ENCODE measurements at places on chromosomes 2 and 18. TPM values are rescaled to one million over a fixed set of nuclear protein-coding genes. Genes with fewer than 3 reads are reported as not detected.

The HOXD4 gene
- total RNA-seq, result not detected

The CHPF gene
- total RNA-seq, result 40.9 TPM

The UGT1A4 gene
- 2.3 TPM for total RNA-seq

- no peak for DNase-seq
These were observed 2.0 kb downstream of the ANKAR start for GRCh38 chr2:189676471-189676870.

The SLC23A3 gene
- 3.1 TPM for total RNA-seq

The TMEM37 gene
- total RNA-seq, result 6.5 TPM

GRCh38 chr2:3414133-3414860 is 34.8 kb downstream of the TRAPPC12 start:
- no peak for DNase-seq

DNA sequence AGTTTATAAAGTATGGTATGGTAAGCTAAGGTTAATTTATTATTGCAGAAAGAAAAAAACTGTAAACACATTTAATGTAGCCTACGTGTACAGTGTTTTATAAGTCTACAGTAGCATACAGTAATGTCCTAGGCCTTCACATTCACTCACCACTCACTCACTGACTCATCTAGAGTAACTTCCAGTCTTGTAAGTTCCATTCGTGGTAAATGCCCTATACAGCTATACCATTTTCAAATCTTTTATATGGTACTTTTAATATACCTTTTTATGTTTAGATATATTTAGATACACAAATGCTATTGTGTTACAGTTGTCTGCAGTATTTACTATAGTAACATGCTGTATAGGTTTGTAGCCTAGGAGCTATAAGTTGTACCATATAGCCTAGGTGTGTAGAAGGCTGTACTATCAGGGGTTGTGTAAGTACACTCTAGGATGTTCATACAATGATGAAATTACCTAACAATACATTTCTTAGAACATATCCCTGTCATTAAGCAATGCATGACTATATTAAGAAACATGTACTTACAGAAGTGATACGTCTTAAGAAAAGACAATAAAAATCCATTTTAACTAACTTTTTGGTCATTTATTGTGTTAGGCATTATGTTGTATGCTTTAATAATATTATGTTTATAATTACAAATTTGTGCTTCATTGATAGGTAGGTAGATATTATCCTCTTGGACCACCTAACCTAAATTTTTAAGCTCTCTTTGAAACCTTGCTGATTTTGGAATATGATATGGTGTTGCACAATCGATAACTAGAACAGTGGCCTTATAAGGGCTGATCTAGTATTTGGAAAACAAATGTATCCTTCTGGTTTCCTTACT is 51.9 kb downstream of the VRK2 start:
- no peak for DNase-seq

DNA sequence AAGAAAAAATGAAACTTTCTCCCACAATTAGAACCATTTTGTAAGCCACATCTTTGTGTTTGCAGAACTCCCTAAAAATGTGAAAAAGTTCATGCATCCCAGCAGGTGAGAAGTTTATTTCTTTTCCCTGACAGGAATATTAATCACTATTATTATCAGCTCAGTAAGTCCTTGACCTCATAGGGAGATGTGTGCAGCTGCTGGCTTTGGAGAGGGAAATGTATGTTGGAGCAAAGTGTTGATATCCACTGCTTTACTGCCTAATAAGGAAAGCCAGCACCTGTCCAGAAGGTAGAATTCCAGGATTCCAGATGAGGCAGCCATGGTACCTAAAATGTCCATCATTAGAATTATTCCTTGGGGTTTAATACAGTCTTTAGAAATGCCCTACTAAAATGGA is 35.8 kb upstream of the CCNT2 start:
- DNase-seq, result no peak

DNA sequence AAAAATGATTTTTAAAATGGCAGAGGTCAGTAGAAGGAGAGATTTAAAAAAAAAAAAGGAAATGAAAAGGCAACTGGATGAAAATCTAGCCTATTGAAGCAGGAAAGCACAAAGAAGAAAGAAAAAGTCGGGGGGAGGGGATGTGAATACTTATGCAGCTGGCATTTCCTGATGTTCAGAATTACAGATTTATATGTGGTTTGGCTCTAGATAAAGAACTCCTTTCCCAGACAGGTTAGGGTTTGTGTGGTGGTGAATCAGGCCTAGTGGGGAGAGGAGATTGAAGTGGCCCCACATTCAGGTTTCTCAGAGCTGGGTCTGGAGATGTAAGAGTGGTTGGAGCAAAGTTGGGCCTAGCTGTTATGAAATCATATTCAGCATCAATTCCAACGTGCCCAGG is 394.4 kb downstream of the FIGN start:
- DNase-seq, result no peak

The NTSR2 gene
- not detected for total RNA-seq

DNA sequence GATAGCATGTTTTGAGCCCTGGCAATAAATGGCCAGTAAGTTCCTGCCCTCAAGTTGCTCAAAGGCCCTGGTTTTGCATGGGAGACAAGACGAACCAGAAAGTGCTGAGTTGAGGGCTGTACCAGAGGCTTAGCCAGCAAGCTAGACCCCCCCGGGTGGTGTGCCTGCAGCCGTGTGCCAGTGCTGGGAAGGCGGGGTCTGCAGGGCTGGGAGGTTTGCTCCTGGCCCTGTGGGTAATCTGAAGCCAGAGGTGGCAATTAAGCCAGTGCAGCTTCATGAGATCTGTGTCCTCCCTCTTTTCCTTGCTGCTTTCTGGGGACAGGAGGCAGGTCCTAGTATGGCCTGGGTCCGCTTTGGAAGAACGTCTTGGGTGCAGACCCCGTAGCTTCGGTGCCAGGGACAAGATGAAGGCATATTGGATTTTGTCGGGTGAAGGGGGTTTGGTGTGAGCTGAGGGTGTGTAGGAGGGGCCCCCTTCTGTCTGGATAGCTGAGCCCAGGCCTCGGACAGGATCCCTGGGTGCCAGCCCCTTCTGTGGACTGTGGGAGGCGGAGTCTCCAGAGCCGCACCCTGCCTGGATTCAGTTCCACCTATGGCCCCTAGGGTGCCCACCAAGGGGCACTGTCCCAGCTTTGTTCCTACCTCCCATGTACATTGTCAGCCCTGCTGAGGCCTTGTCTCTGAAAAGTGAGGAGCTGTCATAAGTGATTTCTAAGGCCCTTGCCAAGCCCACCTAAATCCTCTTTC is 15.6 kb downstream of the ATOH8 start:
- no peak for DNase-seq

The ALKAL2 gene
- total RNA-seq, result 9.3 TPM

The POTEI gene
- total RNA-seq, result not detected

DNA sequence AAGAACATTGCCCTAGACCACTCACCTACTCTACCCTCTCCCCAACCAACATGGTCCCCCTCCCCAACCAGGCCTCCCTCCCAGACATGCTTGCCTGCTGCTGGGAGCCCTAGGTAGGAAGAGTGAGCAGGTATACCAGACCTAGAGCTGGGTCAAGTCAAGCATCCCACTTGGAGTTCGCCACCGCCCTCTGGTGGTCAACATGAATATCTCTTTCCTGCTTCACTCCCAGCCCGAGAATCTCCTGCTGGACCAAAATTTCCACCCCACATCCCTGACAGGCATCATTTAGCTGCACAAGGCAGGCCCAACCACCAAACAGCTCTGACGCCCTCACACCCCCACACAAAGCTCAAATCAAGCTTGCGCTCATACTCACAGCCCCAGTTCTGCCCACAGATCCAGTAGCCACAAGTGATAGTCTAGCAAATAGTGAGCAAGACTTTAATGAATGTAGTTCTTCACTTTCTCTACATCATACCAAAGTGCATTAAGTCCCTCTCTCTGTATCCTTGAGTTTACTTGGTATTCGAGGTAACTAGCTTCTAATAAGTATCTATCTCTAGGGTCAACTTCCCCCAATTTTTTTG is 116.0 kb downstream of the TNS1 start:
- no peak for DNase-seq

The IL18RAP gene
- total RNA-seq, result not detected

DNA sequence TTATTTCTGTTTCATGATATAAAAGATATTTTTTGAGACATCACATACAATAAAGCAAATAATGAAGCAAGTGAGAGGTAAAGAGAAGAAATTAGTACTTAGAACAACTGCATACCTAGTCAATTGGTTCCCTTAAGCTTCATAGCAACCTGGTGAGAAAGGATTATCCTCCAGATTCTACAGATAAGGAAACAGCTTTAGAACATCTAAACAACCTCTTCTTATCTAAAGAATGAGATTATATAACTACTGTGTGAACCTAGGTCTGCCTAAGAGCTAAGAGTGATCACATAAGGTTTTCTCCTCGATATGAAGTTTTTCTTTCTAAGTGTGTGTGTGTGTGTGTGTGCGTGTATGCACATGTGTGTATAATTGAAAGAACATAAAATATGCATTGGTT is 265.1 kb downstream of the NOL4 start:
- no peak for DNase-seq

DNA sequence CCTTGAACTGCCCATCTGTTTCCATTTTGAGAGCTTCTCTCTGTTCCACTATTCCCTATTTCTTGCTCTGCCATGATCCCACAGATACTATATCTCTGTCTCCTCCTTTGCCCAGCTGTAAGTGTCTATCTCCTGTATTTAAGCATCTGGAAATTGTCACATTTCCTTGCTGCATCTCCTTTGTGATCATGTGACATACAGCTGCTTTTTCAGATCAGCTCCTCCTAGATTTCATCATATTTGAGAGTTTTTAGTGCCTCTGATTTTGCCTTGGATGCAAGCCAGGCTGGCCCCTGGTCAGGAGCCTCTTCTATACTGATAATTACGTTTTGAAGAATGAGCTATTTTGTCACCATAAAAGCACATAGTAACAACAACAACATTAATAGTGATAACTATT is 131.7 kb upstream of the TNP1 start:
- DNase-seq, result no peak

The KCNS3 gene
- total RNA-seq, result 34.8 TPM

- DNase-seq, result no peak
These were observed 29.0 kb downstream of the SERPINB5 start for GRCh38 chr18:63505566-63506335.

- DNase-seq, result no peak
These were observed 23.6 kb upstream of the MRPL33 start for GRCh38 chr2:27747827-27748352.

DNA sequence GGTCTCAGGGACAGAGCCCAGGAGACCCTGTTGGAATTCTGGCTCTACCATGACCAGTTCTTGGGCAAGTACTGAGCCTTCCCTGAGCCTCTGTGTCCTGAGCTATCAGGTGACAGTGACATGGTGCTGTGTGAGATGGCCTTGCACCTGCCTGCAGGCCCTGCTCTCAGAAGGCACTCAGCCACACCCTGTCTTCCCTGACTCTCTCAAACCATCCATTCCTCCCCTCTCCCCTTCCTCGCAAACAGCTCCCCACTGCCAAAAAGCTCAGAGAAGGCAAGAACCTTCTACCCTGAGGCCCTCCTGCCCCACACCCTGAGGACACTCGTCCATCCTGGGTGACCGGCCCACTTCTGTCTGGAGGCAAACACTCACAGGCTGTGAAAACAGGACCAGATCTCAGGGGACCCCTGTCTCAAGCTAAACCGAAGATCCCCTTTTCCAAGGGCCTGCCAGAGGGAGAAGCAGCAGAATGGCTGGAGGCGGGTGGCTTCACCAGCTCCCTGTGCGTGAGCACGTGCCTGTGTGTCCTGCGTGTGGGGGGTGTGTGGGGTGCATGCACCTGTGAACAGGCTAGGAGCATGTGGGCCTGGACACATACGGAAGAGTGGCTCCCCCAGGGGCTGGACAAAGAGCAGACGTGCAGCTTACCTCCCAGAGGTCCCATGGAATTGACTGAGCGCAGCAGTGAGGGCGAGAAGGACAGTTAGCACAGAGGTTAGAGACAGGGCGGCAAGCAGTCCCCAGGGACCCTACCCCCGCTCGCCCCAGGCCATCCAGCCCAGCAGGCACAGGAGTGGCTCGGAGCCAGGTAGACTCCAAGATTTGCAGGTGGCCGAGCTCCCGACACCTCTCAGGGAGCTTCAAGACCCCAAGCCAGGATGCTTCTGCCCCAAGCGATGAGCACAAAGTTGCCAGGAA is 53.9 kb downstream of the BIN1 start:
- peak; percentile 61 for DNase-seq

DNA sequence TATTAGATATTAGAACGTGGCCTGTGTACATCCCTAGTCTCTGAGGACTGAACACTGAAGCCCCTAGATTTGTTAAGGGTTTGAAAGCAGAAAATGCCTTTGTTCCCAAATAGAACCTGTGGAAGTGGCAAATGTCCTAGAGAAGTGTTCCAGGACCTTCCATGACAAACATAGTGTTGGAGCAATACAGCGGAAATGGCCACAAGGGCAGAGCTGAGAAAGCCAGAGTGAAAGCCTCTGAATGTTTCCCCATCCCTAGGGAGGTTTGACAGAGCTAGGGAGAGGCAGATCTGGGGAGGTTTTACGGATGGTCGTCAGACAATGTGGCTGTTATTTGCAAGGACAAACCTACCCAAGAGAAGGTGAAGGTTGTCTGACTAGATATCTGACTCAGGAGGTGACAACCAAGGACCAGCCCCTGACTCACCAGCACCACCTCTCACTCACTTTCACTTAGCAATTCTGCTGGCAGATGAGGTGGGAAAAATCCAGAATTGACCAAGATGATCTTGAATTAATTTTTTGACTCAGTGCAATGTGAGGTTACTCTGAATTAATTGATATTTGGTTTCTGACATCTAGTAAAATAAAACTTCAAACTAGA is 24.1 kb downstream of the RBM43 start:
- no peak for DNase-seq

GRCh38 chr2:238711346-238711745 is 136.5 kb upstream of the TWIST2 start:
- no peak for DNase-seq

DNA sequence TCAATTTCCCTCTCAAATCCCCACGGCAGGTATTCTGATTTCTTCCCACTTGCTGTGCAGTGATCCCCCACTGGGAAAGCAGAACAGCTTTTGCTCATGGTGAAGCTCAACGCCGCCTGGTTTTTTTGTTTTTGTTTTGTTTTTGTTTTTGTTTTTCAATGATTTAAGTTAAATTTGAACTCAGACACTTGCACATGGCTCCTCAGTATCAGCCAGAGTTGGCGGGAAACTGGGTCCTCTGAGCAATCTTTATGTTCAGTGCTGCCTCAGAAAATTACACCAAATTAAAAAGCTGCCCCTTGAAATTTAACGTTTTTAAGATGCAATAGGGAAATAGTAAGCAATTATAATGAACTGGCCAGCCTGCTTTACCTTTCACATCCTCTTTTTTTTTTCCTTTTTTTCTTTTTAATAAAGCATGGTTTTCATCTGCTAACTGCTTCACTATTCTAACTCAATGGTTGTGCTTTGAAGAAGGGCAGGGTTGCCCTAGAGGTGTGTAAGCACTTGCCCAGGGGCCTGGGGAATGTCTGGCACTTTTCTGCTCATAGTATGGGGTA is 277.0 kb upstream of the HNRNPA3 start:
- DNase-seq, result no peak

DNA sequence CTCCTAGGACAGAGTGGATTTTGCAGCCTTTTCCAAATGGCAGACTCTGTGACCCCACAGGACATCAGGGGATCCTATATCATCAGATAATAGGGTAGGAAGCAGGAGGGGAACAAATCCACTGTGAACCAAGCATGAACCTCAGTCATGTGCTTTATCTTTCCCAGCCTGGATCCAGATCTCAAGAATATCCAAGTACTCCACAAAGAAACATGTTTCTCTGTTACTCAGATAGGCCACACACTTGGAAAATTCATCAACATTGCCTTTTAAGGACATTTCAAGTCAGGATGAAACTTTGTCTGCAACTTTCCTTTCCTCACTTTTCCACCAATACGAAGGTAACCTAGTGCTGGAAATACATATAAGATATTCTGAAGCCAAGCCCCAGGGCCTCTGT is 85.8 kb downstream of the RDH14 start:
- no peak for DNase-seq

The L3MBTL4 gene
- 15.8 TPM for total RNA-seq

The VWC2L gene
- total RNA-seq, result not detected

- DNase-seq, result no peak
These were observed 141.3 kb downstream of the EML6 start for GRCh38 chr2:54864727-54865126.

Data from suprapubic skin (tissue), 4 donors.